ENCODE measurements at places on chromosomes 7 and 10.

- no peak for DNase-seq
Observed at GRCh38 chr7:129282865-129283264, 58.0 kb downstream of the AHCYL2 start.

DNA sequence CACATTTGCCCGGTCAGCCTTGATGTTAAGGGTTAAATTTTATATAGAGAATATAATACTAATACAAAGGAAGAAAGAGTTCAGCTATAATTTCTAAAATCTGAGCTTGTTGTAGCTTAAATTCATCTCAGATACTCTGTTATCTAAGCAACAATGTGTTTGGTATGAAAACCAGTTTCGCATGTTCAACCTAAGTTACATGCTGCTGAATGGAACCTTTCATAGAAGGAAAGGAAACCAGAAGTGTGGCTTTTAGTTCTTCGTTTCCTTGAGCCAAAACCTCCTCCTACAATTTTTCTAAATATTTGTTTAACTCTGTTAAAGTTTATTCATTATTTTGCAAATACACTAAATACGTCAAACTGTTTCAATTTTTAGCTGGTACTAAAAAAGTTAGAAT, 18.5 kb downstream of the AGR2 start:
- DNase-seq = no peak

GRCh38 chr10:110764378-110764777, 107.3 kb upstream of the PDCD4 start:
- DNase-seq = no peak

DNA sequence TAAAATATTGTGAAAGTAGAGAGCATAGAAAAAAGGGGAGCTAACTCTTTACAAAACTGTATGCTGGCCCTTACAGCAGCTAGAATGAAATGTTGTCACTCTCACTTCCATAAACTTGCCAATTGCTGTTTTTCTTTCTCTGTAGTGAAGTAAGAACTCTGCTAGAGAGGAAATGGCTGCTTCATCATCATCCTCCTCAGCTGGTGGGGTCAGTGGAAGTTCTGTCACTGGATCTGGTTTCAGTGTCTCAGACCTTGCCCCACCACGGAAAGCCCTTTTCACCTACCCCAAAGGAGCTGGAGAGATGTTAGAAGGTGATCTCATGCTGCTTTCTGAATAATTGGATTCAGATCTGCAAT, 7.6 kb upstream of the ASCC1 start:
- DNase-seq = no peak

- no peak for DNase-seq
Observed at GRCh38 chr7:70410134-70410750, 721.7 kb upstream of the GALNT17 start.

DNA sequence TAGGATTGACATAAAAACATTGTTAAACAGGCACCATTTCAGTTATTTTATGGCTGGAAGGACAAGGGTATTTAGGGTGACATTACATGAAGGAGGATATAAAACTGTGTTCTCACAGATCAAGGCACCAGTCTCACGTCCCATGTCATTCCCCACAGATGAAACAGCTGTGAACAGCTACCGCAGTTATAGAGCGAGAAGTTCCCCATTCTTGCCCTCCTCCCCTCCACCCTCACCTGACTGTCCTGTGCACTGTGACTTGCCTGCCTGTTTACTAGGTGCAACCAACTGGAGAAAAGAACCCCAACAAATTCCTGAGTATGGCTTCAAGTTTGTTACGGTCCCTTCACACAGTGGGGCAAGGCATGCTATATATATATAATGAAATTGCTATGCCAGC, 141.6 kb downstream of the SND1 start:
- DNase-seq = no peak

DNA sequence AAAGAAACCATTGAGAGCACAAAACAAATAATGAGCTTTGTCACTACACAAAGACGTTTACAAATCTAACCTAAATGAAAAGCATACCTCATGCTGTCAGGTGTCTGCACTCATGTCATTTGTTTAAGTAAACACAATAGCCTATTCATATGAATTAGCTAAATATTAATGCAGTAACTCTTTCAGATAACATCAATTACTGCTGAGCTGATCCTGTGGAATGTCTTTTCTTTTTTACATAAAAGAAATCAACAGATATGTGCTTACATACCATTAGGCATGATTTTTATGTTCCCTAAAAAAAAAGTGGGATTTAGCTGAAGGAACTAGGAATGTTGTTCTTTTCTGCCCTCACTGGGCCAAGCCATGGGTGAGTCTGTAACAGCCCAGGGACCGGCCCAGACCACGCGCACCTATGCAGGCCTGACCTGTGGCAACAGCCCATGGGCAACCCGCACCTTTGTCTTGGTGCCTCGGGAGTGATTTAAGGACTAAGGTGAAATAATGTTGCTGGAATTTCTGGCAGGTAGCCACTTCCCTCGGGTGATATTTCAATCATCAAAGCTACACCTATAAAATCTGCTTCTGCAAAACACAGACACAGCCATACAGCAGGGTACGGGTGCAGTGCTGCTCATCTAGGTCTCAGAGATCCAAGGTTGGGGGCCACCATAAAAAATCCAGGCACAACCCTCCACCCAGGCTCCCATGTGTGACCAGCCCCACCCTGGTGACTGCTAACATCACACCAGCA, 44.6 kb downstream of the FGFR2 start:
- DNase-seq = no peak

- no peak for DNase-seq
Observed at GRCh38 chr10:79137300-79137756, 68.6 kb downstream of the ZMIZ1 start.

GRCh38 chr7:149021725-149022062, 6.6 kb downstream of the PDIA4 start:
- no peak for DNase-seq

DNA sequence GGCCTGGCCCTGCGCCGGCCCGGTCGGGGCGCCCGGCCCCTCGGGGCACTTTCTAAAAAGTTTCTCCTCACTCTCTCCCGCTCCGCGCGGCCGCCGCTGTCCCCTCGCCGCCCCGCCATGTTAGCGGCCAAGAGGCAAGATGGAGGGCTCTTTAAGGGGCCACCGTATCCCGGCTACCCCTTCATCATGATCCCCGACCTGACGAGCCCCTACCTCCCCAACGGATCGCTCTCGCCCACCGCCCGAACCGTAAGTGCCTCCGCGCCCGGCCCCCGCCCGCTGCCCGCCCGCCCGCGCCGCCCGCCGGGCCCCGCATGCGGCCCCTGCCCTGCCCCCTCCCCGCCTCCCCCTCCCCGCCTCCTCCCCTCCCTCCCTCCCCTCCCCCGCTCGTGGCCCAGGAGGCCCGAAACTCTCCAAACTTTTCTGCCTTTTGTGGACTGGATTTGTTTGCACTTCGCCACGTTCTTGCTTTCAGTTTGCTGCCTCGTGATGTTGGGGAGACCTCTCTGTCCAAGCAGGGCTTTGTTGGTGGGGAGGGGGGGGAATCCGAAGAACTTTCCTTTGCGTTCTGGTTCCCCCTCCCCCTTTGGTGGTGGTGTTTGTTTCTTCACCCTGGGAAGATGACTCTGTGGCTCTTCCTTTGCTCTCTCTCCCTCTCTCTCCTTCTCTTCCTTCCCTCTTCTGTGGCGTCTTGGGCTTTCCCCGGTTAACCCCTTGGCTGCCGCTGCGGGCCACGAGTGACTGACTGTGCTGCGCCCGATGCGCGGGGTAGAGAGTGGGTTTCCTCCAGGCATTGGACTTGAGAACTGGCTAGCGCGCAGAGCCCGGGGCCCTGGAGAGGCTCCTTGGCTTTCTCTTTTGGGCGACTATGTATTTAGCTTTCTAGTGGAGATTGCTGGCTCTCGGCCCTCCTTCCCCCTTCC, 1.6 kb downstream of the TCF7L2 start:
- peak; percentile 1 for DNase-seq

Data from stimulated activated CD8-positive, alpha-beta memory T cell treated with anti-CD3 and anti-CD28 coated beads, Interleukin-4, amount 100 ng/mL, for 1 hour (primary cell).